Eye (tissue), 1 donor: ENCODE measurements at places on chromosomes 5 and 9.

GRCh38 chr9:617445-618085 lies 223.9 kb upstream of the DMRT1 start:
- no peak for DNase-seq

GRCh38 chr5:107104040-107104995 lies 566.4 kb downstream of the EFNA5 start:
- DNase-seq: no peak

DNA sequence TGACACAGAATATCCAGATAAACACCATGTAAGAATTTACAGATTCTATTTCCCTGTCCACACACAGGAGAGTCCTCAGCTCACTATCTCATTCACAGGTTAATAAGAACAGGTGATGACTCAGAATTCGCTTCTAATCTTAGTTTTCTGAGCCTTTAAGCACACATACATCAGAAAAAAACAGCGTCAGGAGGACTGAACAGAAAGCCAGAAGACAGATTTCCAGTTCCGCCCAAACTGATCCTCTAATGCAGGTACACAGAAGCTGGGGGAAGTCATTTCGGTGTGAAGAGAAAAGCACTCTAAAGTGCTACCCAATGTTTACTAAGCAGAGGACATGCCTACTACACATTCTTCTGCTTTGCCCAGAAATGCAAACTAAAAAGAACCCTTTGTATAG lies 1.6 kb downstream of the CEMIP2 start:
- no peak for DNase-seq

DNA sequence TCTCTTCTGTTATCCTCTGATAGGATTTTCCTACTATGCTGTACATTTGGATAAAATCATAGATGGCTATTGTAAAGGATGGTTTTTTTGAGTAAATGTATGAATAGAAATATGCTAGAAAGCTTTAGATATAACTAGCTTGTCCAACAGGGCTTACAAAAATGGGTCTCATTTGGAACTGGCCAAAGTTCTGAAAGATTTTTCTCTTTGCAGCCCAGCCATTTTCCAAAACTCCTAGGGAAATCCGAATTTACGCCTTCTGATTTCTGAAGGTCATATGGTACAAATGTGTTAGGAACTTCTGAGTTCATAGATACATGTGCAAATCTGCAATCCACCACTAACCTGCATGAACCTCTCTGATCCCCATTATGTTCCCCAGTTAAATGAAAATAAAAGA lies 603.9 kb upstream of the C9orf72 start:
- no peak for DNase-seq

DNA sequence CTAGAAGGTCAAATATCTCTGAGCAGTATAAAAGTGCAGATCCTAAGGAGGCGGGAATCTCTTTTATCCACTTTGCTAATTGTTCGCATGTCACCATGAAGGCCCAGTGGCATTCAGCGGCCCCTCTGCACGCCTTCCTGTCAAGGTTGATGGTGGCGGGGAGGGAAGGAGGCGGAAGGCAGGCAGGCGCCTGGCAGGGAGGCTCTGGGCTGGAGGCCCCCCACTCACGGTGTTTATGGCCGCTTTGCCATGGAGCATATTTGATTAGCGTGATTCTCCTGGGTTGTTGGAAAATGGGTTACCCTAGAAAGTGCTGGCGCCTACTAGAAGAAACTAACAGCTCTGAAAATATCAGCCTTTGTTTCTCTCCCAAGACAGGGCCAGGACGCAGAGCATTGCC lies 209.6 kb downstream of the FSTL4 start:
- no peak for DNase-seq

DNA sequence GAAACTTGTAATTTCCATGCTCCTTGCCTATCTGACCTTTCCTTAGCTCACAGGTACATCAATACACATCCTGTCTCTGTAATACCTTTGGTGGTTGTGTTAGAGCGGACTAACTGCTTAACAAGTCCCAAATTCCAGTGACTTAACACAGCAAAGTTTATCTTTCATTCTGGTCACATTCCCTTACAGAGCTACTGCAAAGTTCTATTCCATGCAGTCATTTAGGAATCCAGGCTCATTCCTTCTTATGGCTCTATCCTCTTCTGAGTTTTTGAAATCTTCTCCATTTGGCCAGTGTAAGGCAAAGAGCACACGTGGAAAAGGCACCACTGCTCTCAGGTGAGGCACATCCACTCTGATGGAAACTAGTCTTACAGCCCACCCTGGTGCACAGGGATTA lies 238.6 kb upstream of the ANKRD55 start:
- no peak for DNase-seq

DNA sequence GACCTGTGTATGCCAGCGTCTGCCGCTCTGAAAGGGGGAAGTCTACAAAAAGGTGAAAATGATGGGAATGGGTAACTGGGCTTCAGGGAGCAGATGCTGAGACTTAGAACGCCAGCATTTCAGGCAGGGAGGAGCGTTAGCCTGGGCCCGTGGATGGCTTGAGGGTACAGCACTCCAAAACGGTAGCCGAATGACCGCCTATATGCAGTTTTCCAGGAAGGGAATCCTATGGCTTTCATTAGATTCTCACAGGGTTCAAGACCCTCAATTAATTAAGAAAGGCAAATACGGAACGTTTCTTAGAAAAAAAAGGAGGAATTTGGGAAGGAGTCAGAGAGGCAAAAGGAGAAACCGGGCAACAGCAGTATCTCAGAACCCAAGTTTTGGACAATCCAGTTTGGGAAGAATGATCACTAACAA lies 639 bp downstream of the AMACR start:
- no peak for DNase-seq

DNA sequence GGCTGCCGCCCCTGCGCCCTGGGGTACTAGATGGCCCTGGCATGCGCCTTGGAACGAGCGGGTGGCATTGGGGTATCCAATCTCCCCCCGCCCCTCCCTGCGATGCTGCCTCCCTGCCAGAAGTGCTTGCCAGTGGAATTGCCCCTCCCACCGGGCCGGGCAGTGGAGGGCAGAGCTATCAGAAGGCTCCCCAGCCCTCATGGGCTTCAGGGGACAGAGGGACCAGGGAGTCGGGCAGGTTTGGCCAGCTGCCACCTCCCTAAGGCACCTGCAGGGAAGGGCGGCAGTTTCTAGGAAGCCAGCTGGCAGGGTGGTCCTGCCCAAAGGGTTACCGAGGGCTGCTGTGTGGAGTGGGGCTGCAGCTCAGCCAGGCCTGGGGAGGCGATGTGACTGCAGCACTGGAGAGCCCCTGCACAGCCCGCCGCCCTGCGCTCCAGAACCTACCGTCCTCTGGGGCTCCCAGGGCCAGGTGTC lies 52.8 kb upstream of the EGFL7 start:
- no peak for DNase-seq
